H9 (cell line): ENCODE measurements at places on chromosomes 11 and 22.
A peak's percentile ranks its signal among the peaks of the same experiment; 100 is the strongest.

- DNase-seq, result no peak
These were observed 66.9 kb downstream of the BCR start for GRCh38 chr22:23246982-23247766.

- DNase-seq, result no peak
These were observed 5.2 kb downstream of the UPB1 start for GRCh38 chr22:24500277-24500820.

DNA sequence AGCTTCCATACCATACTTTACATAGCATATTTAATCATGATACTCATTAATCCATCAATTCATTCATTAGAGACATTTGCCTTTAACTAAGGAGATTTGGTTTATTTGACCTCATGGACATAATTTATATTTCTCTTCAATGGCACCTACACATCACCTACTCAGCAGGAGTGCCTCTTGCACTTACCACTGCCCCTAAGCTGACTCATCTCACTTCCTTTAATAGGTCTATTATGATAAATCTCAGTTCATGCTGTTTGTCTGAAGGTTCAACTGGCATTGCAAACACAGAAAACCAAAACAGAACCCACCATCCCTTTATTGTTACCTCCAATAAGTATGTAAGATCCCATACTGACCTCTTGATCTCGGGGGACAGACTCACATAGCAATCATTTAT, 186.7 kb downstream of the LUZP2 start:
- DNase-seq, result no peak

GRCh38 chr11:11978098-11978637, 30.3 kb downstream of the DKK3 start:
- no peak for DNase-seq

- no peak for DNase-seq
These were observed 10.3 kb downstream of the HSPA8 start for GRCh38 chr11:123051634-123052033.

DNA sequence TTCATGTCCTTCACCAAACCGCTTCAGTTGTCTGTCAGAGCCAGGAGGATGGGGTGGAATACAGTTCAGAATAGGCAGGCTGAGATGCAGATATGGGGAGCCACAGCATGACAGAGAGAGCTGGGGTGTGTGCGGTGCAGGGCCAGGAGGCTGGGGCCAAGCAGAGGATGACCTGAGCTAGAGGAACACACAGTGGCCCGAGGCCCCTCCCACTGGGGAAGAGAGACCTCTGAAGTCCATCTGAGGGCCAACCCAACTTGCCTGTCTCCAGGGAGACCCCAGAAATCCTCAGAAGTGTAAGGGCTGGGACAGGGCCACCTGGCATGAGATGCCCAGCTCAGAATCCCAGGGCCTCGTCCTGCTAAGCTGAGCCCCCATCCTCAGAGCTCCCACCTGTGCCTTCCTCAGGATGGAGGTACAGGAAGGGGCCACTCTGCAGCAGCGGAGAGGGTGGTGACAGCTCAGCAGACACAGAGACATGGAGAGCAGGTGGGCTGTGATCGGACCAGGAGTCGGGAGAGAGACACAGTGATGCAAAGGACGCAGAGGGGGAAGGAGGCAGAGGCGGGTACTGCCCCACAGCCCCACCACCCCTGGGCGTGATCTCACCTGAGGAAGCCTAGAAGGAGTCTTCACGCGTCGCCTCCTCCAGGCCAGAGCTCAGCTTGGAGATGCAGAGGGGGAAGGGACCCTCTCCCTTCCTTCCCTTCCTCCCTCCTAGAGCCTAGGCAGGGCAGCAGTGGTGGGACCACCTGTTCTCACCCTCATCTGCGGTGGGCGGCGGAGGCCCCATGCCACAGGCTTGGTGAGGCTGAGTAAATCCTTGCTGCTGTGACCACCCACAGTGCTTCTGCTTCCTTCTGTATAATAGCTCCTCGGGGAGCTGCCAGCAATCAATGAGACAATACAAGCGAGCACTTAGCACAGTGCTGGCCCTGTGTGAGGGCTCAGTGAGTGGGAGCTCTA, 9.1 kb upstream of the TUB start:
- DNase-seq, result peak; percentile 38
